C1 segment of cervical spinal cord (tissue), 14 donors: ENCODE measurements at places on chromosomes 6 and 20.

- no peak for DNase-seq
These were observed 80.2 kb downstream of the GMPR start for GRCh38 chr6:16318538-16318937.

DNA sequence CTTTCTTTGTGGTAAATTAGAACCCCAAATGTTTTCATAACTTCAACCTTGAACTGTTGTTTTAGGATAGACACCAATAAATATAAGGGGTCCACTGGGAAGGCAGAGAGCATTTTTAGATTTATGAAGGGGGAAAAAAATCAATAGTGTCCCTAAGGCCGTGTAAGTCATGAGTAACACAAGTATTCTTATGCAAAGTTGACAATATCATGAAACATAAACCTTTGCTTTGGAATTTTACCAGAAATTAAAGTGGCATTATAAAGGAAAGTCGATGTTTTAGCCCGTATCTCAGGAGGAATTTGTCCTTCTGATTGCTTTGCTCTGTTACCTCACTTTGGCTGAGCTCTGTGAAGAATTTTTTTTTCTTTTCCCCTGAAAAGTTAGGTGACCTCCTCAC lies 394.9 kb upstream of the FLRT3 start:
- no peak for DNase-seq

- DNase-seq, result no peak
These were observed 21.4 kb upstream of the CITED2 start for GRCh38 chr6:139395891-139396301.

GRCh38 chr6:22598339-22598738 lies 29.0 kb downstream of the HDGFL1 start:
- DNase-seq, result no peak

GRCh38 chr6:8435093-8435844 lies at the start of gene SLC35B3:
Gene SLC35B3, minus strand, starts transcription at chr6:8435545.
- DNase-seq, result peak; percentile 91

GRCh38 chr6:56537223-56537770 lies 105.4 kb downstream of the DST start:
- DNase-seq, result no peak

- DNase-seq, result no peak
These were observed 36.1 kb downstream of the BICRAL start for GRCh38 chr6:42817907-42818306.

GRCh38 chr6:54588176-54588575 lies 258.4 kb upstream of the FAM83B start:
- no peak for DNase-seq

GRCh38 chr6:1810880-1811279 lies 201.2 kb downstream of the FOXC1 start:
- no peak for DNase-seq

- DNase-seq, result no peak
These were observed 52.1 kb upstream of the CD93 start for GRCh38 chr20:23138226-23138625.

GRCh38 chr20:41586772-41587171 lies 31.4 kb downstream of the CHD6 start:
- no peak for DNase-seq

- DNase-seq, result no peak
These were observed 2.0 kb downstream of the NAA20 start for GRCh38 chr20:20019123-20019522.

GRCh38 chr6:29992807-29993206 lies 50.5 kb downstream of the HLA-A start:
- no peak for DNase-seq

GRCh38 chr6:45709781-45710220 lies 305.9 kb downstream of the CLIC5 start:
- DNase-seq, result no peak
